Heart right ventricle (tissue), 16 donors: ENCODE measurements at places on chromosomes 11 and 22. TPM values are rescaled to one million over a fixed set of nuclear protein-coding genes. Genes with fewer than 3 reads are reported as not detected.

DNA sequence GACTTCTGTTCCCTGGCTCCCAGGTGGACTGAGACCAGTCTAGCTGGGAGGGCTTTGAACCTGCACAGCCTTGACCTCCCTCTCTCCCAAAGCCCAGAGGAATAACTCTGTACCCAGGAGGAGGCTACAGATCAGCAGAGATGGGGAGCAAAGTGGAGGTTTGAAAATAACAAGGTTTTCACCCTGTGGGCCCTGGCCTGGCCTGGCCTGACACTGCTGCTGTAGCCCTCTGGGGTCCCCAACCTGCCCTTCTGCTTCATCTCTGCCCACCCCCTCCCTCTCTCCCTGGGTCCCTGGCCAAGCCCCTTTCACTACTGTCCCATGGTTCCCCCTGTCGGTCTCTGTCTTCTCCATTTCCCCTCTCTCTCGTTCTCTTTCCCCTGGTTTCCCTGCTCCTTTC, 225.2 kb downstream of the BUD13 start:
- no peak for DNase-seq

GRCh38 chr11:1893581-1894359, 2.1 kb upstream of the PRR33 start:
- no peak for DNase-seq

PVALB gene
- not detected for polyA plus RNA-seq

SMIM35 gene
- polyA plus RNA-seq, result not detected

- DNase-seq, result no peak
Measured at GRCh38 chr11:44257338-44258189, 52.4 kb downstream of the ALX4 start.
